Naive thymus-derived CD4-positive, alpha-beta T cell (primary cell): ENCODE measurements at places on chromosomes 6 and 20. TPM values are rescaled to one million over a fixed set of nuclear protein-coding genes. Genes with fewer than 3 reads are reported as not detected.

DNA sequence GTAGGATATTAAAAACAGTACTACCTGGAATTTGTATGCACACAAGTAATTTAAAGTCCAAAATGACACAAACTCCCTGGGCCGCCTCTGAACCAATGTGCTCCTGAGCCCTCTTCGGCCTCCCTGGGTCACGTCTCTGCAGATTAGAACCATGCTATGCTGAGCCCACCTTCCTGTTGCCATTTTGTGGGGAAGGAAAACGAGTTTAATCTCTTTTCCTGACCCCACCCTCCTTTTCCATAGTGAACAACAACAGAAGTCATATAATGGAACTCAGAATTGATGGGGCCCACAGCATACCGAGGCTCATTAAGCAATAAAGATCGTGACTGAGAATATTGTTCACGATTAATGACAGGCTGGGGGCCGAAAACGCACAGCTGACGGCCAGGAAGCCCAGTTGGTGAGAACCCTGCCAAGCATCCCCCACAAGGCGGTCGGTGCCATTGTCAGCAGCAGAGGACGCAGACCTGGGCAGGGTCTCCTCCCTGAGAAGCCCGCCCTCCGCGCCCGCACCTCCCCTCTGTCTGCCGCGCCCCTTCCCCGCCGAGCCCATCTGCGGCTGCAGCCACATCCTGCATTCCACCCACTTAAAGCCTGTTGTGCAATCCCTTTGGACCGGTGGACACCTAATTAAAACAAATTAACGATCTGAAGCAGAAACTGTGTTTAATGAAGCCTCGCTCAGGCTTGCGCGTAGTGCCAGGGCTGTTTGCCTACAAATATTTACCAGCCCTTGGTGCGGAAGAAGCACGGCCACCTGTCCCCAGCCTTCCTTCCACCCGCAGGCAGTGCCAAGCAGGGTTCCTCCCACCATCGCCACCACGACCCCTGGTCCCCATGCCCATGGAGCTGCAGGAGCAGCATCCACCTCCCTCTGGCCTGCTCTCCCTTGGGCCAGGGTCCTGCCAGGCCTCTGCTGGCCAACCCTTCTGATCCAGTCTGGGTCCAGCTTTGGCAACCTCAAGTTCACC, 68.1 kb downstream of the DLL1 start:
- no peaks in the 10 kb centered on the region for H3K36me3 ChIP-seq
- H3K27me3 ChIP-seq = no peaks in the 10 kb centered on the region
- no peak overlapping the region for H3K27ac ChIP-seq
- no peaks in the 10 kb centered on the region for H3K4me1 ChIP-seq
- no peak overlapping the region for H3K4me3 ChIP-seq

DNA sequence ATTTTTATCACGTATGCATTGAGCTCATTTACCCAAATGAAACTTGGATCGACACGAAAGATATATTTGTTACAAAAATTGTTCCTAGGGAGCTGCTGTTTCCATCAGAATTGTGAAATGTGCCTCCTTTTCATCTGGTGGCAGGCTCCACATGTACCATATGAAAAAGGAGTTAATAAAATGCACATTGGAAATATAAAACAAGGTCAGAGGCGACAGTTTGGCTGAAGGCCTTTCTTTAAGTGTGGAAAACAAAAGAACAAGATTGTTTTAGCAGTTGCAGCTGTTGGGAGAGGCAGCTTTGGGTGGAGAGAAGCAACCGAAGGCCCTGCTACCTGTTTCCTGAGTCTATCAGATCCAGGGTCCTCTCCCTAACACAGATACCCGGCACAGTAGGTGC, 334.5 kb upstream of the NT5E start:
- no peak overlapping the region for H3K4me3 ChIP-seq
- H3K36me3 ChIP-seq = no peaks in the 10 kb centered on the region
- H3K27me3 ChIP-seq = no peaks in the 10 kb centered on the region
- no peak for DNase-seq

DNA sequence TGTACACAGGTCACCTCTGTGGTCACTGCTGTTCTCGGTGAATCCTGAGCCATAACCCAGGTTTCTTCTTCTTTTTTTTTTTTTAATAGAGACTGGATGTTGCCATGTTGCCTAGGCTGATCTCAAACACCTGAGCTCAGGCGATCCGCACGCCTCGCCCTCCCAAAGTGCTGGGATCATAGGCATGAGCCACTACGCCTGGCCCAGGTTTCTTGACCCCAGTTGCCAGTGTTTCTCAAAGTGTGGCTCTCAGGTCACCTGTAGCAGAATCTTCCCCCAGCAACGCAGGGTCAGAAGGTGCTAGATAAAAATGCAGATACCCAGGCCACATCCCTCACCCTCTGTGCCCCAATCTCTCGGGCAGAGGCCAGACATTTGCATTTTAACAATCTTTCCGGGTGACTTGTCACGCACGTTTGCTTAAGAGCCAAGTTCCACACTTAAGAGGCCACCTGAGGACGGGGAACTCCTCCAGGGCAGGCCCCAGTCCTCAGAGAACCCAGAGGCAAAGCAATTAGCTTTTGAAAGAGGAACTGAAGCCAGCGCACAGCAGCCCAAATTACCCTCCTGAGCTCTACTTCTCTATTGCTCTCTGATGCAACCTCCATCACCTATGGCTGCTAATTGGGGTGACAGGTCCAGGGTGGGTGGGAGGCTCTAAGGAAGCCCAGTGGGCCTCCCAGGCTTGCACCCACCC, 81.8 kb downstream of the NFATC2 start:
- H3K27me3 ChIP-seq = no peaks in the 10 kb centered on the region
- H3K4me1 ChIP-seq = peaks cover 23% of the 10 kb centered on the region
- DNase-seq = no peak
- H3K27ac ChIP-seq = no peak overlapping the region

DNA sequence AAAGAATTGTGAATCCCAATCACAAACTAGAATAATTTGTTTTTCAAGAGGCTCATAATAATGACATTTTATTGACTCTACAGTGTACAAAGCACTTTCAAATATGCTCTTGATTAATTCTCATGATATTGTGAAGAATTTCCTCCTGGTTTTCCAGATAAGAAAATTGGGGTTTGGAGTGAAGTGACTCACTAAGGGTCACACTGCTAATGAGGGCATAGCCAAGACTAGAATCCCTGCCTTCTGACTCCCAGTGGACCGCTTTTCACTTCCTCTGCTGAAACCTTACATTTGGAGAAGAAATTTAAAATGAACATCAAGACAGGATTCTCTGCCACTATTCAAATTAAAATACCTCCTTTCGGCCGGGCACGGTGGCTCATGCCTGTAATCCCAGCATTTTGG, 38.3 kb upstream of the LTV1 start:
- no peaks in the 10 kb centered on the region for H3K27me3 ChIP-seq
- H3K27ac ChIP-seq = no peak overlapping the region
- DNase-seq = no peak

- H3K4me3 ChIP-seq = no peak overlapping the region
- H3K36me3 ChIP-seq = no peaks in the 10 kb centered on the region
- H3K27ac ChIP-seq = no peak overlapping the region
- H3K4me1 ChIP-seq = no peaks in the 10 kb centered on the region
- H3K27me3 ChIP-seq = no peaks in the 10 kb centered on the region
Observed at GRCh38 chr20:16115911-16116552, 457.2 kb downstream of the KIF16B start.

DNA sequence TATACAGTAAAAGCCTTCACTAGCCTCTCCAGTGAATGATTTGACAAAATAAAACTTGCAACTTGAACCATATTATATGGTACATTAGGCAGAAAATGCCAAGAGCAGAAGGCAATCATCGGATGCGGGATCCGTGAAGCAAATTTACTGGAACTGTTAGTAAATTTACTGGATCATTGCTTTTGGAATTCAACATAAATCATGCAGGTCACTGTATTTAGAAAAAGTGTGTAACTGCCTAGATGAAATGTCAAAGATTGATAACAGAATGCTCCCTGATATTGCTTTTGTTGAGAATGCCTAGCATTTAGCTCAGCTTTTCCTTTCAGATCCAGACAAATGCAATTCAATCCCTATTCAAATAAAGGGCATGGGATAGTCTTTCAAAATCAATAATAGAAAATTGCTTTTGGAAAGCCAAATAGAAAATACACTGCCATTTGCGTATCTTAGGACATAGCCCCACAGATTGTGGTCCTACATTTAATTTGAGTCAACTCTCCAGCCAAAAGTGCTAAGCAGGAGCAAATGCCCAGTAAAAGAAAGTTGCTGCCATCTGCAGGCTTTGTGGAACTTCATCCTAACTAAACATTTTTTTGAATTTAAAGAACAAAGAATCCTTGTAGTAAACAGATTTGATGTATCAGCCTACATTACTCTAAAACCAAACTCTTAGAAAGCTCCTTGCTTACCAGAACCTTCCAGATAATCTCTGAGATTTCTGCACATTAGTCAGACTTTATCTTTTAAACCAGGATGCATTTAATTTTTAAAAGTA, 109.5 kb upstream of the HSF2 start:
- no peak for DNase-seq
- no peak overlapping the region for H3K27ac ChIP-seq
- no peaks in the 10 kb centered on the region for H3K36me3 ChIP-seq
- H3K4me3 ChIP-seq = no peak overlapping the region

- H3K27ac ChIP-seq = no peak overlapping the region
- no peaks in the 10 kb centered on the region for H3K4me1 ChIP-seq
- H3K4me3 ChIP-seq = no peak overlapping the region
- no peaks in the 10 kb centered on the region for H3K36me3 ChIP-seq
Observed at GRCh38 chr20:61956396-61957342, 109.0 kb downstream of the TAF4 start.

GRCh38 chr6:19988555-19988954, 151.4 kb downstream of the ID4 start:
- no peaks in the 10 kb centered on the region for H3K36me3 ChIP-seq
- no peaks in the 10 kb centered on the region for H3K27me3 ChIP-seq
- DNase-seq = no peak
- no peak overlapping the region for H3K27ac ChIP-seq
- no peak overlapping the region for H3K4me3 ChIP-seq

- H3K27ac ChIP-seq = no peak overlapping the region
- no peaks in the 10 kb centered on the region for H3K36me3 ChIP-seq
- DNase-seq = no peak
- no peaks in the 10 kb centered on the region for H3K4me1 ChIP-seq
Observed at GRCh38 chr20:40640667-40641066, 48.4 kb downstream of the MAFB start.

GRCh38 chr6:158865769-158866168, 46.6 kb upstream of the EZR start:
- H3K4me1 ChIP-seq = peaks cover 17% of the 10 kb centered on the region
- H3K4me3 ChIP-seq = no peak overlapping the region
- no peaks in the 10 kb centered on the region for H3K36me3 ChIP-seq
- no peak for DNase-seq

DNA sequence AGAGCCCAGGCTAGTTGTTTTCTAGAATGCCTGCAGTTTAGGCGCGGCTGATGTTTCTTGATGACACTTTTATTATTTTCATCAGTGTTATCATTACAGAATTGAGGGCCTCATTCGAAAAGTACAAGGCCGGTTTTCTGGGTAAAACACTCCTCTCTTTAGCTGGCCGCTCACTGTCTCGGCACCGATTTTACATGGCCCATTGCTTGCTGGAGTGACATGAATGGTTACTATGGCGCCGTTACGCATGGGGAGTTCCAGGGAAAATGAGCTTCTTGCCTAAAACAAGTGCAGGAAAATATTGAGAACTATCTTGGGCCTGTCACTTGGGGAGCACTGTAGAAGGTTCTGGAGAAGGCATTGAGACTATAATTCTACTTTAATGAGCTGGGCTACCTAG, 317.8 kb downstream of the CDH4 start:
- no peak overlapping the region for H3K27ac ChIP-seq
- H3K4me1 ChIP-seq = no peaks in the 10 kb centered on the region
- H3K27me3 ChIP-seq = no peaks in the 10 kb centered on the region
- no peaks in the 10 kb centered on the region for H3K36me3 ChIP-seq

GRCh38 chr6:15508441-15508871, 154.4 kb downstream of the DTNBP1 start:
- no peaks in the 10 kb centered on the region for H3K27me3 ChIP-seq
- H3K4me1 ChIP-seq = no peaks in the 10 kb centered on the region
- no peak overlapping the region for H3K4me3 ChIP-seq
- no peak overlapping the region for H3K27ac ChIP-seq

- H3K27ac ChIP-seq = no peak overlapping the region
- H3K4me3 ChIP-seq = no peak overlapping the region
- H3K36me3 ChIP-seq = no peaks in the 10 kb centered on the region
- H3K4me1 ChIP-seq = peaks cover 2% of the 10 kb centered on the region
Observed at GRCh38 chr20:25064561-25065071, 6.7 kb upstream of the ACSS1 start.

GRCh38 chr6:15327271-15327670, 81.4 kb downstream of the JARID2 start:
- H3K27me3 ChIP-seq = no peaks in the 10 kb centered on the region
- H3K4me1 ChIP-seq = peaks cover 54% of the 10 kb centered on the region
- peak; percentile 49 for DNase-seq
- no peak overlapping the region for H3K4me3 ChIP-seq

MUCL3 gene
- not detected in 2 replicates for total RNA-seq

GRCh38 chr20:14344746-14345145, 7.3 kb upstream of the FLRT3 start:
- no peak overlapping the region for H3K4me3 ChIP-seq
- no peak for DNase-seq
- H3K4me1 ChIP-seq = no peaks in the 10 kb centered on the region
- H3K27ac ChIP-seq = no peak overlapping the region
- H3K27me3 ChIP-seq = no peaks in the 10 kb centered on the region
- no peaks in the 10 kb centered on the region for H3K36me3 ChIP-seq

DNA sequence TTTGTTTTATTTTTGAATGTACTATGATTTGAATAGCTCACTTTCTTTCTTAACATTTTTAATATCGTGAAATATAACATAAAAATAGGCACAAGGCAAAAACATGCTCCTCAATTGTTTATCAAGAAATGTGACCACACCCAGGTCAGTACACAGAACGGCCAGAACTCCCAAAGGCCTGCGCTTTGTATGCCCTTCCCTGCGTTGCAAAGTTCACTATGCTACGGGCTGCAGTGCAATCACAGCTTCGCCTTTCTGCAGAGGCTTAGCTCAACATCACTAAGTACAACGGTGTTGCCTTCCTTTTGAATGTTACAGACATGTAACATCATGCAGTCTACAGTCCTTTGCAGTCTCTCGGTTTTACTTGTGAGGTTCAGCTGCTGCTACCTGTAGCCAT, 333.4 kb downstream of the THBS2 start:
- no peaks in the 10 kb centered on the region for H3K27me3 ChIP-seq
- H3K4me3 ChIP-seq = no peak overlapping the region
- H3K36me3 ChIP-seq = no peaks in the 10 kb centered on the region
- H3K4me1 ChIP-seq = no peaks in the 10 kb centered on the region
- no peak overlapping the region for H3K27ac ChIP-seq
- no peak for DNase-seq

SLC17A3 gene
- total RNA-seq = 0.36 and 0.64 TPM in 2 replicates

- H3K4me3 ChIP-seq = no peak overlapping the region
- no peaks in the 10 kb centered on the region for H3K4me1 ChIP-seq
- H3K27me3 ChIP-seq = no peaks in the 10 kb centered on the region
- H3K27ac ChIP-seq = no peak overlapping the region
- peaks cover 95% of the 10 kb centered on the region for H3K36me3 ChIP-seq
- no peak for DNase-seq
Observed at GRCh38 chr6:41093729-41094128, 21.0 kb downstream of the NFYA start.

PI3 gene
- not detected for total RNA-seq
